ENCODE measurements at places on chromosomes 12 and 14.

DNA sequence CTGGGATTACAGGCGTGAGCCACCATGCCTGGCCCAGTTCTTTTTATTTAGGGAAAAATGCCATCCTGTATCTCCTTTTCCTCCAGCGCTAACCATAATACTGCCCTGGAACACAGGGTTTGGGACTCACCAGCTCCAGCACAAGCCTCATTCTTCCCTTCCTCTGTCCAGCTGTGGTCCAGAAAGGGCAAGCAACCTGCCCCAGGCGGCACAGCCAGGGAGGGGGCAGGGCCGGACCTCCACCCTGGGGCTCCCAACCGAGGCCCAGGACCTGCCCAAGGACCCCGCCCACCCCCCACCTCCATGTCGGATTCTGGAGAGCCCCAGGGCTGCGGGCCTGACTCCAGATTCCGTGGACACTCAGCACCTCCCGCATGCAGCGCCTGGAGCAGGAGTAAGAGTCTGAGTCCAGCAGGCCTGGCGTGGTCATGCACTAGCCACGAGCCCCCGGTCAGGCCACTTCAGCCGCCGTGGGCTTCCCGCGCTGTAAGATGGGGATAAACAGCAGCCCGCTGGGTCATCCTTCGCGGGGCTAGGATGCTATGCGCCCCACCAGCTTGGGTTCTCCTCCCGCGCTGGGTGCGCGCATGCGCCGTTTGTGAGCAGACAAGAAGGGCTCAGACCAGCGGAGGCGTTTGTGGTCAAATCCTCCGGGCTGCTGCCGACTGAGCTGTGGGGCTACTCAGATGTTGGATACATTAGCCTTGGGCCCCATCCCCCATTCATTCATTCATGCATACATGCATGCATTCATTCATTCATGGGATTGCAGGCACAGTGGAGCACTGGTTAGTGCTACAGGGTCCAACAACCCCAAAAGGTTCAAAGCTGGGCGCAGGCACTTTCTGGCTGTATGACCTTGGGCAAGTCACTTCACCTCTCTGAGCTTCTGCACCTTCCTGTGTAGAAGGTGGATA, 16.3 kb downstream of the TMEM119 start:
- no peak for DNase-seq

DNA sequence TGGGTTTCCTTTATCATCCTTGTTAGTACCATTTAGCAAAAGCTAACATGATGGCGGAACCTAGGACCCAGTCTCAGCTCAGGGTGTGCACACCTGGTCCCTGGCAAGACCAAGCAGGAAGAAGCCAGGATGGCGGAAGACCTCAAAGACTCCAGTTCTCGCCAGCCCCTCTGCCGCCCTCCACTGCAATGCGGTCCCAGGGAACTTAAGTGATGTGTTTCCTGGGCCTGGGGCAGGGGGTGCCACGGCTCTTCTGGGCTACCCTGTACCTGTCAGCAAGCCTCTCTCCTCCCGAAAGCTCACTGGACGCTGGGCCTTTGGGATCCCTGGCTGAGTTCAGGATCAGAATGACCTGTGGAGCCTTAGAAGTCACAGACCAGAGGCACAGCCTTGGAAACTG, 71.3 kb downstream of the FBXL14 start:
- DNase-seq: no peak

GRCh38 chr14:55845963-55846825, 266.2 kb downstream of the KTN1 start:
- no peak for DNase-seq

GRCh38 chr12:88615490-88615889, 35.2 kb upstream of the KITLG start:
- no peak for DNase-seq

GRCh38 chr14:29803045-29803444, 124.6 kb downstream of the PRKD1 start:
- DNase-seq: no peak

- DNase-seq: no peak
Observed at GRCh38 chr12:8827551-8828256, 5.3 kb downstream of the A2ML1 start.

GRCh38 chr14:78319406-78319805, 149.2 kb downstream of the NRXN3 start:
- DNase-seq: no peak

GRCh38 chr14:56324856-56325699, 206.9 kb downstream of the PELI2 start:
- DNase-seq: no peak

DNA sequence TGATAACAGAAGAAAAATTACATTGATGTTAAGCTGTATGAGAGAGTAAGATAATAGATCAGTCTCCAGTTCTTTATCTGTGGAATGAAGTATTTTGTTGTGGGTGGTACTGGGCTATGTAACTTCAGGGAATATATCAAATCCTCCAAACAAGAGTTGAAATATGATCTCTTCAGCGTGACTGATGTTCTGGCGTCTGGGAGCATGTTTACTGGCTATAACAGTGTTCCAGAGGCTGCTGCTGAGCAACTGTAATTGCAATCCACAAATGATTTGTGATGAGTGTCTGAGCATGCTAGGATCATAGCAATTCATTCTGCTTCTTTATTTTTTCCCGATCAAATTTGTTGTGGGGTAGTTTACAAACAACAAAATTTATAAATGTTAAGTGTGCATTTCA, 18.6 kb upstream of the CCDC198 start:
- no peak for DNase-seq

- DNase-seq: no peak
Observed at GRCh38 chr12:81779216-81779615, 20.1 kb upstream of the PPFIA2 start.

- no peak for DNase-seq
Observed at GRCh38 chr12:84982888-84983287, 53.2 kb downstream of the TSPAN19 start.

- peak; percentile 93 for DNase-seq
Observed at GRCh38 chr12:6088921-6089747, 35.3 kb downstream of the VWF start.

DNA sequence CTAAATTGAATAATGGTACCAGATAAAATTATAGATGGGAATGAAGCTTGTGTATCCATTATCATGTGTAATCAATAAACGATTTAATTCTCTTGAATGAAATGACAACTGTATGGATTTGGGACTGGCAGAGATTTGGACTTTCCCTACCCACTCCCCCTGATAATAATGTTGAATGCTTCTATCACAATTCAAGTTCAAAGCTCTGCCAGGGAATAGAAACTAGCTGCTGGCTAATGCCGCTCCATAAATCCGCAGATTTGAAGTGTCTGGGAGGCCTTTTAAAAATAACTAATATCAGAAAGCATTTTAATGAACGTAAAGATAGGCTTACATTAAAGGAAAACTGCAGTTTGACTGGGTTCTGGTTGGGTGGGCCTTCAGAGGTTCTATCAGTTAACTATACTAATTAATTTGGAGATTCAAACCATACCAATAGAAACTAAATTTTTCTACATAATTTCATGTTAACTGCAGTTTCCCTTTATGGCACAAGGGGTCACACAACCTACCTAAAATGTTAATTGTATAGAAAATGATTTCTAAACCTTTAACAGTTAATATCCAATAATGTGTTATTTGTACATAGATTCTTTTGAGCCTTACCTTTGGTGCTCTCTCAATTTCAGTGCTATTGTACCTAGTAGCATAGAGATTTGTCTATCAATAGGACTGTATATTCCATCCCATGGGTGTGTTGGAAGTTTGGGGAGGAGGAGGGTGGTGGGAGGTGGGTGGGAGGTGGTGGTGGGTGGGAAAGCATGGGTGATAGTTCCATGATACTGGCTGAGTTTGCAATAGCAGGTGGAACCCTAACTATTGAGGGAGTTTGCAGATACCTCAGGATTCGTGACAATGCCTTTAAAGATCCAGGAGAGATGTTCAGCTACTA, 4.9 kb downstream of the HNRNPA1 start:
- no peak for DNase-seq
